ENCODE measurements at places on chromosomes 4 and X. TPM values are rescaled to one million over a fixed set of nuclear protein-coding genes. Genes with fewer than 3 reads are reported as not detected.
A peak's percentile ranks its signal among the peaks of the same experiment; 100 is the strongest.

DNA sequence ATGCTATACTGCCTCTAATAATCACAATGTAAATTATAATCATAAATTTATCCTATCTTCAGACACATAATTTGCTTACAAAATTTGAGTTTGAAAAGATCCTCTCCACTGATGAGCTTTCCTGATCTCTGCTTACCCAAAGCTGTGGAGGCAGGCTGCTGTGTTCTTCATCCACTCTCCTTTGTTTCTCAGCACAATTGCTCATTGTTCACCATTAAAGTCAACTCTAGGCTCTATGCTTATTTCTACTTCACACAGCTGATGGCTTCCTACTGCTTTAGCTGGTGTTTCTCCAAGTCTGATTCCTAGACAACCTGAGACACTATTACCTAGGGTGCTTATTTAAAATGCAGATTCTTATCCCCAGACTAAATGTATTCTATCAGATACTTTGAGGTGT is 319.7 kb downstream of the PCDH18 start:
- H3K4me1 ChIP-seq, result no peaks in the 10 kb centered on the region
- no peak overlapping the region for H3K4me3 ChIP-seq
- no peaks in the 10 kb centered on the region for H3K27me3 ChIP-seq
- no peak for DNase-seq
- no peak overlapping the region for H3K27ac ChIP-seq
- H3K36me3 ChIP-seq, result no peaks in the 10 kb centered on the region

DNA sequence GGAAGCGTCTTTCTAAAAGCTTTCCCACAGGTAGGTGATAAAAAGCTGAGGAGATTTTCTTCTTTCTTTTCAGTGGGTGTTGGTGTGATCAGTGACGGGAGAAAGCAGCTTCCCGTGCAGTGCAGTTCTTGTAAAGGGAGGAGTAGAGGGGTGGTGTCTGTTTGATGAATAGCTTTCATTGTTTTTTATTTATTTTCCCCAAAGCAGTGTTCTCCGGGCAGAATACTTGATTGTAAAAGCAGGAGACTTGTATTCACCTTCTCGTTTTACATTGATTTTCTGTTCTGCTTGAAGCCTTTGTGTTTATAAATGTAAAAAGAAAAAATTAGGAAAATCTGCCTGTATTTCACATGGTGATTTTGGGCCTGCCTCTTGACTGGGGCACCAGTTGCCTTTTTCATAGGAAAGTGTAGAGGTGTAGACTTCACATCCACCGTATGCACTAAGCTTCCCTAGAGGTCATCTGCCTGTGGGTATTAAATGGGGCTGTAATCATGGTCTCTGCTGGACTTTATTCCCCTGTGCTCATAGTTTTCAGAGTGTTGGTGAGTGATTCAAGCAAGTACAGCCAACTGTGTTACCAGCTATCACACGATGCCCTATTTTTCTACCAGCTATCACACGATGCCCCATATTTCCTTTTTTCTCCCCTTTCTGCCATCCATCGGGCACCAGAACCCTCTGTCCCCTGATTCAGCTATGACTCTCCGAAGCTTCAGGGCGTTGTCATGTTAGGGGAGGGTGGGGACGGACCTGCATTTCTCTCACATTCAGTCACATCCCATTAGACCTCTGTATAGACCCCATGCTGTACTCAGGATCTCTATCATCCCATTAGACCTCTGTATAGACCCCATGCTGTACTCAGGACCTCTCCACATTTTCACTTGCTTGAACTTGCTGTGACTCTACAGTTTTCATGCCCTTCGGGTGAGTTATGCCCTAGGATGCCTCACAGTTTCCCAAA is 526.5 kb downstream of the TRIML1 start:
- H3K4me1 ChIP-seq, result no peaks in the 10 kb centered on the region
- no peaks in the 10 kb centered on the region for H3K27me3 ChIP-seq
- no peak overlapping the region for H3K27ac ChIP-seq
- no peak overlapping the region for H3K4me3 ChIP-seq
- no peaks in the 10 kb centered on the region for H3K36me3 ChIP-seq

- no peak overlapping the region for H3K27ac ChIP-seq
- H3K36me3 ChIP-seq, result no peaks in the 10 kb centered on the region
These were observed 33.3 kb downstream of the HMGN5 start for GRCh38 chrX:81168391-81168790.

DNA sequence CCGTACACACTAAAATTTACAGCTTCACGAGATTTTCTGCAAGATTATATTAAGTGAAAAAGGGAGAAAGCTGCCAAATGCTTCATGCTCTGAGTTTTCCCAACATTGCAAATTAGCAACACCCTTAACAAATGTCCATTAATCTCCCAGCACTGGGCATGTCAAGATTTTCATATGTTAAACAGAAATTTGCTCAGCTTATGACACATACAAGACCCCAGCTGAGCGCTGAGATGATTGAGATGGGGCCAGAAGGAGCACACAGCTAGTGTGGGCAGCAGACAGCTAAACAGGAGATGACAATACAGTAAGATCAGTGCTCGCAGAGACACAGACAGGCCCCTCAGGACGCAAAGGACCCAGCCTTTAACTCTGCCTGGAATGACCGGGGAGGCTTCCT is 208.8 kb downstream of the STK32B start:
- no peaks in the 10 kb centered on the region for H3K36me3 ChIP-seq
- no peaks in the 10 kb centered on the region for H3K4me1 ChIP-seq
- H3K27ac ChIP-seq, result no peak overlapping the region
- no peaks in the 10 kb centered on the region for H3K27me3 ChIP-seq

GRCh38 chr4:82606622-82607021 is 44.8 kb upstream of the TMEM150C start:
- no peaks in the 10 kb centered on the region for H3K4me1 ChIP-seq
- H3K27me3 ChIP-seq, result no peaks in the 10 kb centered on the region
- no peak for DNase-seq
- H3K27ac ChIP-seq, result no peak overlapping the region

GRCh38 chr4:174324236-174324635 is 40.5 kb downstream of the CEP44 start:
- no peak overlapping the region for H3K4me3 ChIP-seq
- no peaks in the 10 kb centered on the region for H3K27me3 ChIP-seq
- DNase-seq, result no peak
- no peaks in the 10 kb centered on the region for H3K36me3 ChIP-seq

- peak overlapping the region; percentile 78 for H3K27ac ChIP-seq
- H3K36me3 ChIP-seq, result peaks cover 26% of the 10 kb centered on the region
- H3K27me3 ChIP-seq, result no peaks in the 10 kb centered on the region
These were observed 95.4 kb downstream of the TNIP2 start for GRCh38 chr4:2660596-2661211.

- no peak overlapping the region for H3K27ac ChIP-seq
- no peak for DNase-seq
- no peaks in the 10 kb centered on the region for H3K4me1 ChIP-seq
- no peaks in the 10 kb centered on the region for H3K27me3 ChIP-seq
- no peaks in the 10 kb centered on the region for H3K36me3 ChIP-seq
These were observed 60.9 kb upstream of the ENPEP start for GRCh38 chr4:110415041-110415440.

- H3K4me1 ChIP-seq, result no peaks in the 10 kb centered on the region
- DNase-seq, result no peak
- H3K27me3 ChIP-seq, result no peaks in the 10 kb centered on the region
- no peak overlapping the region for H3K4me3 ChIP-seq
These were observed 47.7 kb upstream of the ADGRL3 start for GRCh38 chr4:61152433-61152832.

GRCh38 chr4:147011411-147011810 is 65.7 kb upstream of the TTC29 start:
- no peak for DNase-seq
- H3K4me1 ChIP-seq, result peaks cover 9% of the 10 kb centered on the region

- no peaks in the 10 kb centered on the region for H3K27me3 ChIP-seq
- H3K4me1 ChIP-seq, result peaks cover 4% of the 10 kb centered on the region
- no peak for DNase-seq
- no peak overlapping the region for H3K27ac ChIP-seq
These were observed 112.3 kb upstream of the GALNT7 start for GRCh38 chr4:173056271-173056670.

DNA sequence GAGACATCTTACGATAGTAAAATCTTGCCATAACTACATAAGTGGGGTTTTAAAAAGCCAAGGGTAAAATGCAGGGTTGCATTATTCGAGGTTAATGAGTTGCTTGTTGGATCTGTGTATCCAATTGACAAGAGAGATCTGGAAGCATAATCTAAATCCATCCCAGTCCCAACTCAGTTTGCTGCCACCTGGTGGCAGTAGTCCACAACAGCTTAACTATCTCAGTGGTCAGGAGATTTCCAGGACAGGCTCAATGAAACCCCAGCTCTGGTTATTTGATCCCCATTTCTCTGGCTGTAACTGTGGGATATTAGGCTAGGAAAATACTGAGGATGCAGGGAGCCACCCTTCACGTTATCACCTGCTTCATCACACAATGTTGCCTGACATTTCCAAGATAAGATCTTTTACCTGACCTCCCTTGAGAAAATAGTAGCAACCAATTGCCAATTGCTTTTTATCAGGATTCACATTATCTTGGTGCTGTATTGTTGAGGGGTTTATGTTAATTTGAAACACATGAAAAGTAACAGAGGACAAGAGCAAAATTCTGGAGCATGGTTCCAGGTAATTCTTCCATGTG is 88.2 kb upstream of the TNIP3 start:
- no peaks in the 10 kb centered on the region for H3K27me3 ChIP-seq
- H3K4me1 ChIP-seq, result peaks cover 8% of the 10 kb centered on the region
- no peak for DNase-seq
- H3K27ac ChIP-seq, result no peak overlapping the region
- no peaks in the 10 kb centered on the region for H3K36me3 ChIP-seq

DNA sequence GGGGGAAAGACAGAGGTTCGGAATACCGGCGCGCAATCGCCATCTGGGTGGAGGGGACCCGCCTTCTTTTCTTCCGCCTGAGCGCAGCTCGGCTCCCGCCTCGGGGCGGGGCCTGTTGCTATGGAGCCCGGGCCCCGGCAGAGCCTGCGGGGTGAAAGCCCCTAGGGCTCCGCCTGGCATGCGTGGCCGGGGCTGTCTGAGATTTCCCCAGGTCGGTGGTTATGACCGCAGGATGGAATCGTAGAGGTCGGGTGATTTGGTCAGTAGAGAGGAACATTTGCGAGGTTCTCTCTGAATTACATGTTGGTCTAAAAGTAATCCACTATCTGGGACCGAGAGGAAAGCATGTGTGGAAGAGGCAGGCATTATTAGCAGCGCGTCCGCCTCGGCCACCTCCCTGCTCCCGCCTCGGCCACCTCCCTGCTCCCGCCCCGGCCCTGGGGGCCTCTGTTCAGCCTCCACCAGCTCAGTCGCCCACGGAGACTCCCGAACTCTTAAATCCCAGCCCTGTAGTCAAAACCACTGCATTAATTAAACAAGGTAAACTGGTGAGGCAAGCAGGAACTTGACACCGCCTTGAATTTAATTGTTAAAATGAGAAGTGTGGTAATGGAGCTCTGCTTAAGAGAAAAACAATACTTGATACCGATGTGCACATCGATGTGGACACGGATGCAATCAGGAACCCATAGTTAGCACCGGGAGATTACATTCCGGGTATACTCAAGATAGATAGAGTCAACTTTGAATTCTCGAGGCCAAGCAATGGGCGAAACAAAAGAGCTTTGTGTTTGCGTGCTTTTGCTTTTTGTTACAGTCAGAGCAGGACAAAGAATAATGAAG is 45.2 kb downstream of the TRIM2 start:
- no peak overlapping the region for H3K27ac ChIP-seq
- no peak for DNase-seq
- no peaks in the 10 kb centered on the region for H3K36me3 ChIP-seq
- H3K27me3 ChIP-seq, result no peaks in the 10 kb centered on the region

GRCh38 chr4:37662861-37663390 is 23.2 kb downstream of the RELL1 start:
- H3K4me3 ChIP-seq, result no peak overlapping the region
- H3K27ac ChIP-seq, result no peak overlapping the region
- no peaks in the 10 kb centered on the region for H3K36me3 ChIP-seq
- no peak for DNase-seq

DNA sequence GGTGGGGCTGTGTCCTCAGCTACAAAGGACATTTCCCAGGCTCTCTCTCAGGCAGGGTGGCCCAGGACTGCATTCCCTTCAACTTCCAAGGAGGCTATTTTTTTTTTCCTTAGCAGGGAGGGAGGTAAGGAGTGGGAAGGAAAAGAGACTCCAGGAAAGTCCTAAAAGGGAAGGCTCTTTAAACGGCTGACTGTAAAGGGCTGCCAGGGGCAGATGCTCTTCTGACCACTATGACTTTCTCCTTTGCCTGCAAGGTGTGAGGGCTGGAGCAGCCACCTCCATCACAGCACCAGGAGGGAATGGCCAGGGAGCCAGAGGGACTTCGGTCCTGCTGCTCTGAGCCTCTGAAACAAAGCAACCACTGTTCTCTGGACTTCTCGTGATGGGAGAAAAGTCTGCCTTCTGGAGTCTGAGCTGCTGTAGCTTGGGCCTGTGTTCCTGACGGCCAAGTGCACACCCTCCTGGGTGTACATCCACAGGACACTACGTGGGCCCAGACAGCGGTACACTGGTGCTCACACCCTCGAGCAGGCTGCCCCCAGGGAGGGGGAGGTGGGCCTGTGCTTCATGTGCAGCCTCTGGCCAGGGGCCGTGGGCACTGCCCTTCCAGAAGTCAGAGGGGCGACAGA is 17.9 kb downstream of the NAT8L start:
- no peaks in the 10 kb centered on the region for H3K36me3 ChIP-seq
- H3K27ac ChIP-seq, result no peak overlapping the region
- H3K4me3 ChIP-seq, result no peak overlapping the region
- H3K27me3 ChIP-seq, result no peaks in the 10 kb centered on the region
- no peaks in the 10 kb centered on the region for H3K4me1 ChIP-seq
- DNase-seq, result no peak

GRCh38 chr4:54439831-54440243 is 210.7 kb downstream of the PDGFRA start:
- no peaks in the 10 kb centered on the region for H3K36me3 ChIP-seq
- no peak overlapping the region for H3K27ac ChIP-seq
- no peaks in the 10 kb centered on the region for H3K27me3 ChIP-seq
- peak overlapping the region; percentile 19 for H3K4me3 ChIP-seq

GRCh38 chr4:113550510-113550909 is 211.0 kb downstream of the CAMK2D start:
- DNase-seq, result no peak
- H3K4me1 ChIP-seq, result peaks cover 12% of the 10 kb centered on the region
- H3K36me3 ChIP-seq, result no peaks in the 10 kb centered on the region
- no peaks in the 10 kb centered on the region for H3K27me3 ChIP-seq

Gene SLIT2
- total RNA-seq, result 71.1 TPM

Gene TEX13D
- total RNA-seq, result not detected

Gene TEX11
- total RNA-seq, result not detected

Gene NAA11
- not detected for total RNA-seq

Gene TMEM192
- total RNA-seq, result 18.6 TPM

Gene EDA2R
- total RNA-seq, result 8.5 TPM

Data from thoracic aorta (tissue), 2 donors.